ENCODE measurements at places on chromosomes 2 and 18.

- DNase-seq = no peak
These were observed 30.0 kb upstream of the NFATC1 start for GRCh38 chr18:79365701-79366100.

- no peak for DNase-seq
These were observed 123.5 kb upstream of the EPAS1 start for GRCh38 chr2:46173636-46174250.

- no peak for DNase-seq
These were observed 48.7 kb downstream of the GBX2 start for GRCh38 chr2:236119476-236119875.

GRCh38 chr18:22977847-22978701 lies 44.9 kb downstream of the RBBP8 start:
- peak; percentile 77 for DNase-seq

- no peak for DNase-seq
These were observed 21.6 kb downstream of the TIA1 start for GRCh38 chr2:70226781-70227180.

- no peak for DNase-seq
These were observed 40.5 kb downstream of the NDUFA10 start for GRCh38 chr2:239984421-239985194.

DNA sequence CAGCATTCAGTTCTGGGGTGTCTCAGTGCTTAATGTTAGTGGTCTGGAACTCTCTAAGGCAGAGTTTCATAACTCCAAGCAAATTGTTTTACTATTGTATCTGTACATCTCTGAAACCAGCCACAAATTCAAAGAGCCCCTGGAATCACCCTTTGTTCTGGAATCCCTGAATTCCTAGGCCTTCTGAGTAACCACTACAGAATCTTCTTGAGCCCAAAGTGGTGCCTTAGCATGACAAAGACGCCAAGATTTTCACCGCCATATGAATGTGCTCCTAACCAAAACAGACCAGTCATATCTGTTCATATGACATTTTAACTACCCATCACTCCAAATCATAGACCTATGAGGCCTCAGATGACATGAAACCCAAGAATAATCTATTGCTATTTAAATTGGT lies 668.1 kb downstream of the EPHA4 start:
- DNase-seq = no peak

DNA sequence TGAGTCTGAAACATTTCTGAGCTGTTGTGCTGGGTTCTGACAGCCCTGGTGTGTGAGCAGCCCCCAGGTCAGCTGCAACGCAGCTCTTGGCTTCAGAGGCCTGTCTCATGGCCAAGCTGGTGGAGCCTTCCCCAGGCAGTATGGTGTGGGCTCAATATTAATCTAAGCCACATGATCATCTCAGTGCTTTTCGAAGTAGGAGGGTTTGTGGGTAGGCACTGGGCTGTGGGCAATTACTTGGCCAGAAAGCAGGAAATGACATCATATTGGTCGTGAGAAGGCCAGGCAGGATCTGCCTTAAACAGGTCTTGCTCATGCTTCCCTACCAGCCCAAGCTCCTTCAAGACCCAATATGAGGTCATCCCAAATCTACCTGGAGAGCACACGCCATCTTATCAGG lies 26.9 kb downstream of the LOXHD1 start:
- peak; percentile 12 for DNase-seq

DNA sequence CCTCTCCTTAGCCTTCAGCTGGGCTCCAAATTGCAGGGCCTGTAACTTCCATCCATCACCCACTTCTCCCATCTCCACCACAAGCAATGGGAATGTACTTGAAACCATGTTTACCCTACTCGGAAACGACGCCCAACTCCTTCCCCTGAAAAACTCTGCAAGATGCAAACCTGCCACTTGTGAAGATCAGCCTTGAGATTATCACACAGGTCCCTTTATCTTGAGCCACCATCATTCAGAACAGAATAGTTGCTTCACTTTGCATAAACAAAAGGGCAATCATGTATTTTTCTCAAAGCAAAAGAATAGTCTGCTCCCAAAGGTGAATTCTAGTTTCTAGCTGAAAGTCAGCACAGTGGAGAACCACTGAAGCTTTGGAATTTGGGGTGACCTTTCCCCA lies 75.8 kb downstream of the TNFRSF11A start:
- no peak for DNase-seq

GRCh38 chr2:96747061-96747617 lies 7.3 kb upstream of the LMAN2L start:
- DNase-seq = no peak

- DNase-seq = no peak
These were observed 79.1 kb upstream of the ZFP36L2 start for GRCh38 chr2:43305517-43305916.

GRCh38 chr2:168851674-168852320 lies 38.4 kb downstream of the SPC25 start:
- DNase-seq = no peak

DNA sequence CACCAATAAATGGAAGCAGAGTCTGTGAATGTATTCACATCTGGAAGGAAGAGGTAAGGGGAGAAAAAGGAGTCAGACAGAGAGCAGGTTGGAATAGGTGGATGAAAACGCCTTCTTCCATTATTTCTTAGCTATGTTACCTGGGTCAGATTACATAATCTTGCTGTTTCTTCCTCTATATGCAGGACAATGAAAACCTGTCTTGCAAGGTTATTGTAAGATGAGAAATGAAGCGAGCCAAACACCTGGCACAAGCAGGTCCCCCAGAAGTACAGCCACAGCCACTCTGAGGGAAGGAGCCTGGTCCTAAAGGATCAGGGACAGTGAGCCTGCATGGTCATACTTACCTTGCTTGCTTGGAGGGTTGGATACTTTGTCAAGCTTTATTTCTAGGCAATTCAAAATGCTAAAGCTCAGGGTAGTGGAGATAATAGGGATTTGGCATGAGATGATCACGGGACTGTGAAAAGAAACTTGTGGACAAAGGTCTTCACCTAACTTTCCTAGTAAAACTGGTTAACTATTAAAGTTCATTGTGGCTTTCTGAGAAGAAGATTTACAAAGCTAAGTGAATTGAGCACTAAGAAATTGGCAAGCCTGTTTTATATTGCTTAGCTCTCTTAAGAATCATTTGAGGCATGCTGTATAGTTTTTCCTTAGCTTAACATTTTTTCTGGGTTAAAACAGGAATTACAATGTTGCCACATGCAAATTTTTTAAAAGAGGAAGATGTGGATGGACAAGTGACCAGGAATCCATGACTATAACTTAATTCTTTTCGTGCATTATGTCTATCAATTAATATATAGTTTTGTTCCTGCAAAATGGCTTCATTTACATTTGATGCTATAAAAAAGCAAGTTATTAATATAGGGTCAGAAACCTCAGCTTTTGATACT lies 15.7 kb upstream of the PLA2R1 start:
- no peak for DNase-seq

DNA sequence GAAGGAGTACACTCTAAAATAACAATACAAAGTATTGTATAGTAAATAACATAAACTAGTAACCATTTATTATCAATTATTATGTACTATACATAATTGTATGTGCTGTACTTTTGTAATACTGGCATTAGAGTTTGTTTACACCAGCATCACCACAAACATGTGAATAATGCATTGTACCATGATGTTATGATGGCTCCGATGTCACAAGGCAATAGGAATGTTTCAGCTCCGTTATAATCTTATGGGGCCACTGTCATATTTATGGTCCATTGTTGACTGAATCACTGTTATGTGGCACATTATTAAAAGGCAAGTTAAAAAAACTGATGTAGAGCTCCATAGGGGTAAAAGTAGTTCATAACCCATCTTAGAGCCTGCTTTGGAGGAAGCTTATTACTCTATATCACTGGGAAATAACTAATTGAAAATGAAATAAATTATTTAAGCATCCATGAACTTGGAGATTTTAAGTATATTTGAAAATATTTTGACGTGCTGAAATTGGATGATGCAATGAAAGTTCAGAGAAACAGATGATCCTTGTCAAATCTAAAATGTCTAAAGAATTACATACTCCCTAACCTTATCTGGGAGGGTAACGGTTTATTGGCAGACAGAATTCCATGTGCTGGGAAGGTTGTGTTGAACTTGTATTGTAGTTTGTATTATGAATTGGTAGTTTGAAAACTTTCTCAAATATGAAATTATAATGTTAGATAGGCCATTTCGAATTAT lies 2.4 kb downstream of the SKA1 start:
- DNase-seq = no peak

DNA sequence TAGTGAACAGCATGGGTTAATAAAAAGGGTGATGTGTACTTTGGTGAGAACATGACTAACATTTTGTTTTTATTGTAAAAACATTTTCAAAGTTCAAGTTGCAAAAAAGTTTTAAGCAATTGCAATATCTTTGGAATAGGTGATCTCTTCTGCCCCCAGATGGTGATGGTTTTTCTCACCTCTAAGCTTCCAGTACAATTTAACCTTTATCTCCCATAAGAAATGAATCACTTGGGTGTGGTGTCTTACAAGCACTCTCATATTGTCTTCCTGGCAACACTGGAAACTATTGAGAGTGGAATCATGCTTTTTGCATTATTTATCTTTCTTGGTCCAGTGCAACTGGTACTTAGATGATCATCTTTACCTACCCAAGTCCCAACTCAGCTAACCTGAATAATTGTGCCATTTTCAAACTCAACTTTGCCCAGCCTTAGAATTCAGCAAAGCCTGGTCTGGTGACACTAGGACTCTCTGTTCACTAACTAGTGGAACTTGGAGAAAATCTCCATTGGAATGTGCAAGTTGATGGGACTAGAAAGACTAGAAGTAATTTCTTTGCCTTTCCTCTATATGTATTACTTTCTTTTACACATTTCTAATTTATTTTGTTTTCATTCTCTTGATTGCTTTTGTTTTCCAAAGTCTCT lies 964.7 kb upstream of the ZEB2 start:
- DNase-seq = peak; percentile 2

DNA sequence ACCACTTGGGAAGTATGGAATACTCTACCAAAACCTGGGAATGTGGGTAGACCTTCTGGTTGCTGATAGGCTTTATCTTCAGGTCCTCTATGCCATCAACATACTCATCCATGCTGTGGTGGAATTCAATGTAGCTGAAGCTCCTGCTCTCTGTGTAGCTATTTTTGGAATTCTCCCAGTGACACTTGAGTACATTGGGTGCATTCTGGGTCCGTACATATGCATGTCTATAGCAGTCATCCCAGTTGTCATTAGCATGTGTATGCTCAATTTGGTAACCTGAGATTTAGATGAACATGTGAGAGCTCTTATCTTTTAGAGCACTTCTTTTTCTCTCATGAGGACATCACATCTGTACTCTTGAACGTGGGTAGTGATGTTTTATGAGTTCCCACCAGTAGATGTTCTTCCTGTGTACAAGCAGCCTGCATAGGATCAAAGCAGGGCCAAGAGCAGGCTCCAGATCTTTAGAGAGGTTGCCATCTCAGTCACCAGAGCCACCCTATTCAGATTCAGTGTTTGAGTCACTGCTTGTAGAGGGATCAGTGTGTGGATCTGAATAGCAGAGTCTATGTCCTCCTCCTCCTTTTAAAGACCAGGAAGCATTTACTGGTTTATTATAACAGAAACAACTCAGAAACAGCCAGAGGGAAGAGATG lies 65.9 kb downstream of the MGAT5 start:
- no peak for DNase-seq

- DNase-seq = no peak
These were observed 80.5 kb downstream of the DLGAP1 start for GRCh38 chr18:4374564-4374963.

DNA sequence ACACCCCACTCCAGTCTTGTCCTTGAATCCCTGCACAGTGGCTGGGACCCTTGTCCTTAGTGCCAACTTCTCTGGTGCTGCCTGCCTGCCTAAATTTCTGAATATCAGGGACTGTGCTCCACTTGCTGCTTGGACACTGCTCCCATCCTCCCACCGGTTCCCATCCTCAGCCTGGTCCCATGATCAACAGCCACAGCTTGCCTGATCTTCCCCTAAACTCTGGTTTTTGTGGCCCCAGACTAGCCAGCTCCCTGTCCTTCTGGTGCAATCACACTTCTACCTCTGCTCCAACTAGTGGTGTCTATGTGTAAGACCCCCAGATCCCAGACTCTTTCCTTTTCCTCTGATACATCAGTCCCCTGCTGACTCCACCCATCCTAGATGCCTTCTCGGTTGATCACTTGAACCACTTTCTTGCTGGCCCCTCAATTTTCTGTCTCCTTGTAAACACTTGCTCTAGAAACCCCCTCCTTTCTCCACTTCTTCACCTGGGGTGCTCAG lies 37.2 kb upstream of the POLE4 start:
- DNase-seq = no peak

DNA sequence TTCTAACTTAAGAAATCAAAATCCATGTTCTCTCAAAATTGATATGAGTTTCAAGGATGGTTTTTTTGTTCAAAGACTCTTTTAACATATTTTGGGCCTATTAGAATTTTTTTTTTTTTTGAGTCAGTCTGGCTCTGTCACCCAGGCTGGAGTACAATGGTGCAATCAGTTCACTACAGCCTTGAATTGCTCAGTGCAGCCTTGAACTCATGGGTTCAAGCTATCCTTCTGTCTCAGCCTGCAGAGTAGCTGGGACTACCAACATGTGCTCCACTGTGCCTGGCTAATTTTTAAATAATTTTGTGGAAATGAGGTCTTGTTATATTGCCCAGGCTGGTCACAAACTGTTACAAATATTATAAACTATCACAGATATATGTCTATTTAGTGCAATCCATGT lies 40.6 kb upstream of the RBMS1 start:
- no peak for DNase-seq

GRCh38 chr2:182031956-182032355 lies 46.3 kb downstream of the PPP1R1C start:
- DNase-seq = no peak

- no peak for DNase-seq
These were observed 57.1 kb downstream of the TRABD2A start for GRCh38 chr2:84823788-84824187.

DNA sequence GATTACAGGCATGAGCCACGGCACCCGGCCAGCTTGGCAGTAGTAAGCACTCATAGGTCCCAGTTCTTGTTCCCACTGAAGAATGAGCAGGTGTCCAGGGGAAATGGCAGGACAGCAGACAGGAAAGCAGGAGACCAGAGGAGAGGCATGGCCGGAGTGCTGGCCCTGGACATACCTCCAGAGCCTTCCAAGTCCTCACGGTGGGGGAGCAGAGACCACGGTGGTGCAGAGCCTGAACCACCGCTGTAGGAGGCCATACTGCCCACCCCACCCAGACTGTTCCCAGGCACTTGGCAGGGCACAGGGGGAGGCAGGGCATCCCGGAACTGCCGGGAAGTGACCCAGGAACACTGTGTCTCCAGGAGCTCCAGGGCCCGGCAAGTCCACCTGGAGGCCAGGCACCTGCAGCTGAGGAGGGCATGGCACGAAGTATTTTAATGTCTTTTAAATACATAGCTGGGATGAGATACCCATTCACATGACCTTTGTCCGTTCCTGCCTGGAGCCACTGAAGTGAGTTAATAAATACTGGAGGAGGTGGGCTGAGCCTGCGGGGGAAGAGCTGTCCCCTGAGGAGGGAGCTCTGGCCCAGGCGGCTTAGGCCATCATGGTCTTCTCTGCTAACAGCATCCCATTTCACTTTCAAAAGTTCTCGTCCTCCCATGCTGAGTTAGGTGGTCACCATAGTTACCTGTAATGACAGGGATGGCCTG lies 49.7 kb upstream of the TFCP2L1 start:
- DNase-seq = no peak

GRCh38 chr2:215422676-215423075 lies 13.2 kb downstream of the FN1 start:
- DNase-seq = no peak

- no peak for DNase-seq
These were observed 15.0 kb upstream of the POLI start for GRCh38 chr18:54254265-54254758.

GRCh38 chr2:162293122-162293786 lies 25.2 kb downstream of the IFIH1 start:
- no peak for DNase-seq

Measured in activated CD4-positive, alpha-beta T cell treated with anti-CD3 and anti-CD28 coated beads, Interleukin-2, Interleukin-6, amounts not matched to agents 100 ng/mL and 50 ng/mL, durations not matched to agents 16 hours and 8 hours (primary cell).